Activated B cell treated with CpG ODN at 0.5 μM for 24 hours (primary cell): ENCODE measurements at places on chromosomes 6 and 20. TPM values are rescaled to one million over a fixed set of nuclear protein-coding genes. Genes with fewer than 3 reads are reported as not detected.

The TBXT gene
- 0.10 and 0.24 TPM in 2 replicates for total RNA-seq

The SOD2 gene
- total RNA-seq, result 91.0 and 98.2 TPM in 2 replicates

The EEF1A2 gene
- total RNA-seq, result 1.2 and 1.6 TPM in 2 replicates

The ZNF391 gene
- 4.8 and 5.9 TPM in 2 replicates for total RNA-seq

The DEFB124 gene
- not detected in 2 replicates for total RNA-seq

DNA sequence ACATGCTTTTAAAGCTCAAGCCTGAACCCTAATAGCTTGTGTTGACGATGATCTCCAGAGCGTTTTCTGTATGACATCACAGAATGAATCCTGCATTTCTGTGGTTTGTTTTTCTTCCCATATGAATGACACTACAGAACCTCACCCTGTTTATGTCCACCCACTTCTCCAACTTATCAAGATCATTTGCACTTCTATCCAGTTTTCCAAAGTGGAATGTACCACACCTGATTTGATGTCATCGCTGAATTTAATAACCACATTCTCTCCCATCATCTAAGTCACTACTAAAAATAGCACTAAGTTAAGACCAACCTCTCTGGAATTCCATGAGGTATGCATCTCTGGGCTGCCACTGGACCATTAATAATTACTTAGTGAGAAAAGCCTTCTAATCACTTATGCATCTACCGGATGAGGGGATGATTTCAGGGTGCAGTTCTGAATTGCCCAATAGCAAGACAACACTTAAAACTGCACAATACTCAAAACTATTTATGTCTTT, 33.3 kb upstream of the CITED2 start:
- H3K27ac ChIP-seq, result no peak overlapping the region
- H3K4me1 ChIP-seq, result no peaks in the 10 kb centered on the region
- no peak for DNase-seq

DNA sequence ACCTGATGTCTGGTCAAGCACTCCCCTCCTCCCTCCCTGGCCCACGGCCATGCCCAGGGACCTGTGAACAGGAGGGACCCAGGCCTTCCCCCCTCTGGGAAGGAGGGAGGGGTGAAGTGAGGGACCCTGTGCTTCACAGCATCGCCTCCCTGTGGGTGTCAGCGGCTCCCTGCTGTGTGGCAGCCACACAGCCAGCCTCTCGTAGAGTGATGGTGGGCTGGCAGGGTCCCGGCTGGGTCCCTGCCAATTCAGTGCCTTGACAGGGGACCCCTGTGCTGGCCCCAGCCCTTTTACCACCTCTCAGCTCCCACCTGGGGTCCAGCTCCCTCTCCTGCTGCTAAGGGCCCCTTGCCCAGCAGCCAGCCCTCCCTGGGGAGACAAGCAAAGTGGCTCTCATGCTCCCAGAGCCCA, 31.3 kb upstream of the GRM4 start:
- DNase-seq, result no peak
- H3K27me3 ChIP-seq, result no peaks in the 10 kb centered on the region
- H3K36me3 ChIP-seq, result no peaks in the 10 kb centered on the region
- no peak overlapping the region for H3K4me3 ChIP-seq
- peaks cover 5% of the 10 kb centered on the region for H3K4me1 ChIP-seq

DNA sequence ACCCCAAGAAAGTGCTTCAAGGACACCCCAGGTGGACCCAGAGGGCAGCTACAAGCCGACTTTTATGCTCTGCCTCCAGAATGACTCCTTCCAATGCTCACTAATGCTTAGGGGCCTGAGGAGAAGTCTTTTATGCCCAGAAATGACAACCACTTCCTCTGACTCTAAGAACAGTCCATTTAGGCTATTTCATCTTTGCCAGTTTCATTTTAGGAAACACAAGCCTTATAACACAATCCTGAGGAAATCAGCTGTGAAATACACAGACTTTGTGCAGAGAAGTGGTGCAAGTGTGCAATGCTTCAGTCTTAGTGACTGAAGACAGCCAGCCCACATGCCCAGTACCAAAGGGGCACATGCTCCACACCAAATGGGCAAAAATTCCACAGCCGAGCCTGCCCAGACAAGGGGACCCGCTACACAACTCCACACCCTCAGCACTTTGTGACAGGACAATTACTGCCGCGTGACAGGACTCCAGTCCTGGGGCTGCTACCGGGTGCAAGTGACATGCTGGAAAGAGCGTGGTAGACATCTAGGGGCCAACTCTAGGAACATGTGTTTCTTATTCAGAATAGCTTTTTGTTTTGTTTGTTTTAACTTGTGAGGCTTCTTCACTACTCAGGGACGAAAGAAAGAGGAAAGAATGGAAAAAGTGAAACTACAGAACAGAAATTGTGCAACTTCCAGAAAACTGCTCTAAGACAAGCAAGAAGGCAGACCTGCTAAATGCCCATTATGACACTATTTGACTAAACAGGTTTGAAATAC, 28.2 kb upstream of the PLAGL1 start:
- peak overlapping the region; percentile 9 for H3K4me3 ChIP-seq
- H3K27ac ChIP-seq, result no peak overlapping the region
- H3K27me3 ChIP-seq, result no peaks in the 10 kb centered on the region
- H3K4me1 ChIP-seq, result peaks cover 16% of the 10 kb centered on the region

DNA sequence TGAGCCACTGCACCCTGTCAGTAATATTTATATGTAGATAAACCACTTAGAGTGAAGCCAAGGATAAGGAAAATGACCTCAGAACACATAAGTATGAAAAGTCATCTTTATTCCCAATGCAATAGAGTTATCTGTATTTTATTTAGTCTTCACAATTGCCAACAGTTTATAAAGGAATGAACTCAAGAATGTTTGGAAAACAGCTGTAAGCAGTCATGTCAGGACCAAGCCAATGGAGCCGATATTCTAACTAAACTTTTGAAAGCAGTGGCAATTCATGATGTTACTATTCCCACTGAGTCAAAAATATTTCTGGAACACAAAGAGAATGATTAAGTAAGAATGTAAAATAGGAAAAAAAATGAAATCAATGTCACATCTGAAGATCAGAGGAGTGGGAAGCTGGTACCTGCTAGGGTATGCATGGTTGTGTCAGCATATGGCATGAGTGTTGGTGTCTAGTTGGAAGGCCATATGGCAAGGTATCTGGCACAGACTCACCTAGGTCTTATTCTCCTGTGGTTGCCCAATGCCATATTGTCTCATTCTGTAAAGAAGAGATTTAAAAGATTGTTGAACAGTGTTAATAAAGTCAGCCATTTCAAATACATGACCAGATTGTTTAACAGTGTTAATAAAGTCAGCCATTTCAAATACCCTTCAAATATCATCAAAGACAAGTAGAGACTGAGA, 118.2 kb downstream of the ADAT2 start:
- no peak overlapping the region for H3K4me3 ChIP-seq
- no peaks in the 10 kb centered on the region for H3K36me3 ChIP-seq
- no peaks in the 10 kb centered on the region for H3K4me1 ChIP-seq
- no peak for DNase-seq

GRCh38 chr6:110271732-110272022, 86.5 kb downstream of the METTL24 start:
- H3K36me3 ChIP-seq, result no peaks in the 10 kb centered on the region
- peaks cover 14% of the 10 kb centered on the region for H3K27me3 ChIP-seq
- H3K4me3 ChIP-seq, result no peak overlapping the region
- no peak overlapping the region for H3K27ac ChIP-seq
- no peak for DNase-seq
- no peaks in the 10 kb centered on the region for H3K4me1 ChIP-seq

DNA sequence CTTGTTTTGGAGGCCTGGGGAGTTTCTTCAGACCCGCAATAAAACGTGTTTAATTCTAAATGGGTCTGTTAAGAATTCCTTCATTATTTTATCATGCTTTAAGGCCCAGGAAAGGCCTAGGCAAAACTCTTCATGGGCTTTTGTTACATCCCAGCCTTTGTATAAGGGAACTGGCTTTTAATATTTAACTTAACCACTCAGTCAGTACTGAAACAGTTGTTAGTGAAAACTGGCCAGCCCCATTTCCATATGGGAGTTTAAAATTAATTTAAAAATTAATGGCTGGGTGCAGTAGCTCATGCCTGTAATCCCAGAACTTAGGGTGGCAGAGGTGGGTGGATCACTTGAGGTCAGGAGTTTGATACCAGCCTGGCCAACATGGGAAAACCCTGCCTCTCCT, 213.2 kb upstream of the FKBP1C start:
- no peak for DNase-seq
- H3K36me3 ChIP-seq, result no peaks in the 10 kb centered on the region
- no peak overlapping the region for H3K4me3 ChIP-seq
- H3K27me3 ChIP-seq, result no peaks in the 10 kb centered on the region
- H3K27ac ChIP-seq, result no peak overlapping the region

DNA sequence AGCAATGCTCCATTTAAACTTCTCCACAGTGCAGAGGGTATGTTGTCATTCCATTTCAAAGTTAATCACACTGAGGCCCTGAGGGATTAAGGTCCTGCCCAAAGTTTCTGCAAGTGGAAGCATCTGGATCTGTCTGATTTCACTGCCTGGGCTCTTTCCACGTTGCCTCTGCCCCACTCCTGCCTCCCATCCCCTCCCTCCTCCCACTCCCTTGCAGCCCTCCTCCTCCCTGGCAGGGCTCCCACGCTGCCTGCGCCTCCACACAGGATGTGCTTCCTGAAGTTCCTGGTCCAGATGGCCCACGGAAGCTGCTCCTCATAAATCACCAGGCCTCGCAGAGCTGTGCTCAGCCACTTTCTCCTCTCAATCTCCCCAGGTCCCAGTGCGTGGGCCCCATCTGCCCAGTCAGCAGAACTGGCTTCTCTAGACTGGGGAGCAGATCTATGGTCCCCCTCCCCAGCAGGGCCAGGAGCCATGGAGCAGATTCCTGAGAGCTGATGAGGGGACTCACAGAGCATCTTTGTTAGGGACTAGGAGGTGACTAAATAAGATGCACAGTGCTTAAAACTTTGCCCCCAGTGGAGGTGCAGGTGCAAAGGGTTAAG, 65.4 kb upstream of the MAFB start:
- DNase-seq, result no peak
- no peak overlapping the region for H3K27ac ChIP-seq

DNA sequence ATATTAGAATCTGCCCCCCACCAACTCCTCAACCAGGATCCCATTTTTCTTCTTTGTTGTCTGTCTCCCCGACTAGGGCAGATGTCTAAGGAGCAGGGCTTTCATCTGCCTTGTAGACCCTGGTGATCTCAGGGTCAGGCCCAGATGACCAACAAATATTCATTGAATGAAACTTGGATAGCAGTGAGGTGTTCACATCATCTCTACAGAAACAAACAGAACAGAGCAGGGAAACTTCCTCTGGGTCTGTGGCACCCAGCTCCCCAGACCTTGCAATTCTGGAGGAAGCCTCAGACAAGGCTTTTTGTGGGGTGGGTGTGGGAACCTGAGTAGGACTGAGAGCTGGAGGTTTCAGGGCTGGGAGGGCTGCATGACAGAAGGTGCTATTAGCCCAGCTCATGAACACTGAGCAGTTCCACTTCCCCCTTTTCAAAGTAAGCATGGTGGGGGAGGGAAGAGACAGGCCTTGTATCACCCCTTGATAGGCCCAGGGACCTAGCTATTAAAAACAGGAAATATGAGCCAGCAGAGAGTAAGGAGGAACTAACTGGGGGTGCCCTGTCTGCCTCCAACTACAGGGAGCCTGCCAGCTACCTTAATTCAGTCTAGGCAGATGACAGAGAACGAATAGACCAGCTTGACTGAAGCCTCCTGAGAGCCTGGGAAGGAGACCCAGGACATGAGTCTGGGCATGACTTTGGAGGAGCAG, 37.3 kb upstream of the TOP1 start:
- peak overlapping the region; percentile 72 for H3K4me3 ChIP-seq
- peak; percentile 55 for DNase-seq
- H3K36me3 ChIP-seq, result no peaks in the 10 kb centered on the region
- peaks cover 51% of the 10 kb centered on the region for H3K4me1 ChIP-seq
- H3K27me3 ChIP-seq, result no peaks in the 10 kb centered on the region
- H3K27ac ChIP-seq, result peak overlapping the region; percentile 96

DNA sequence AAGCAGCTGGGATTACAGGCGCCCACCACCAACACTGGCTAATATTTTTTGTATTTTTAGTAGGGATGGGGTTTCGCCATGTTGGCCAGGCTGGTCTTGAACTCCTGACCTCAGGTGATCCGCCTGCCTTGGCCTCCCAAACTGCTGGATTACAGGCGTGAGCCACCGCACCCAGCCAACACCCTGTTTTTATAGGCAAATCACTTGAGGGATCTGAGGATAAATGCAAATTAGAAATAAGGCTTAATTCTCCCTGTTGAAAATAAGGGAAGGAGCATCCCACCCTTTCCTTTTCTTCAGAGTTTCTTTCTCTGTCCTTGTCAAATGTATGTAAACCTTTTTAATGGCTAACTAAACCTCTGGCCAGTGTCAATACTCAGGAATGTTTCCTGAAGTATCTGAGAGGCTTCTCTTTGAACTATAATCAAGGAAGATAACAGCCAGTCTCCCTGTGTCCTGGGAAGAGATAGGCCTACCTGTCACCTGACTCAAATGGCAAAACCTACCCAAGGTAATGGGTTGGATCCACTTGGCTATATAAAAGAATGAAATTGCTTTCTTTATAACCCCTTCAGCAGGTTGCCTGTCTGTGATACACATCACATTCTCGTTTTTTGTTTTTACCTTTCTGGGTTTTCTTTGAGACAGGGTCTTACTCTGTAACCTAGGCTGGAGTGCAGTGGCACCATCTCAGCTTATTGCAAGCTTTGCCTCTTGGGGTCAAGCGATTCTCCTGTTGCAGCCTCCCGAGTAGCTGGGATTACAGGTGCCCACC, 64.5 kb upstream of the TNFAIP3 start:
- H3K27ac ChIP-seq, result no peak overlapping the region
- H3K27me3 ChIP-seq, result no peaks in the 10 kb centered on the region
- H3K36me3 ChIP-seq, result no peaks in the 10 kb centered on the region

- peaks cover 5% of the 10 kb centered on the region for H3K4me1 ChIP-seq
- no peaks in the 10 kb centered on the region for H3K27me3 ChIP-seq
- no peak overlapping the region for H3K4me3 ChIP-seq
- DNase-seq, result no peak
Measured at GRCh38 chr20:23150304-23151007, 64.3 kb upstream of the CD93 start.

- no peaks in the 10 kb centered on the region for H3K27me3 ChIP-seq
- H3K4me1 ChIP-seq, result peaks cover 27% of the 10 kb centered on the region
- H3K36me3 ChIP-seq, result peaks cover 12% of the 10 kb centered on the region
- peak overlapping the region; percentile 86 for H3K4me3 ChIP-seq
- peak overlapping the region; percentile 5 for H3K27ac ChIP-seq
Measured at GRCh38 chr6:35451354-35452182, 570 bp upstream of the FANCE start.

DNA sequence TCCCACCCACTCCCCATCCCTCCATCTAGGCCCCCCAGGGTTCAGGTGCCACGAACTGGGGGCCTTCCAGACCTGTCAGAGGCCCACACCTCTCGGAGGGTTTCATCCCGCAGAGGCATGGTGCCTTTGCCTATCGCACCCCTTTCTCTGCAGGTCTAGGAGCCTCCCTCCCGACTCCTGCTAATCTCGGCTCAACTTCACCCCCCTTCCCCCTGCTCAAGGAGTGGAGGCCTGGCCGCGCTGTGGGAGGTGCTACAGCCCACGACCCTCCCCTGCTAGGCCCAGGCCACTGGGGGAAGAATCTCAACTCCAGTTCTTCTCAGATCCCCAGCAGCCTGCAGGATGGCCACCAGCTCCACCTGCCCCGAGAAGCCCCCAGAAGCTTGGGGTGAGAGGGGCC, at the start of gene TULP1:
Gene TULP1 (minus strand): TSS at position 157 of the 400 bp plus-strand sequence. CDS start 38 bp downstream, at position 119.
- H3K27ac ChIP-seq, result no peak within 1 kb of the TSS
- no peak for DNase-seq
- H3K27me3 ChIP-seq, result peaks cover 36% of the 10 kb centered on the region

GRCh38 chr6:34656378-34657036, 40.1 kb downstream of the ILRUN start:
- H3K4me1 ChIP-seq, result peaks cover 58% of the 10 kb centered on the region
- H3K27me3 ChIP-seq, result no peaks in the 10 kb centered on the region
- peak overlapping the region; percentile 74 for H3K4me3 ChIP-seq
- no peak for DNase-seq
- peak overlapping the region; percentile 92 for H3K27ac ChIP-seq
